Eye (tissue), 1 donor: ENCODE measurements at places on chromosomes 12 and 14.

DNA sequence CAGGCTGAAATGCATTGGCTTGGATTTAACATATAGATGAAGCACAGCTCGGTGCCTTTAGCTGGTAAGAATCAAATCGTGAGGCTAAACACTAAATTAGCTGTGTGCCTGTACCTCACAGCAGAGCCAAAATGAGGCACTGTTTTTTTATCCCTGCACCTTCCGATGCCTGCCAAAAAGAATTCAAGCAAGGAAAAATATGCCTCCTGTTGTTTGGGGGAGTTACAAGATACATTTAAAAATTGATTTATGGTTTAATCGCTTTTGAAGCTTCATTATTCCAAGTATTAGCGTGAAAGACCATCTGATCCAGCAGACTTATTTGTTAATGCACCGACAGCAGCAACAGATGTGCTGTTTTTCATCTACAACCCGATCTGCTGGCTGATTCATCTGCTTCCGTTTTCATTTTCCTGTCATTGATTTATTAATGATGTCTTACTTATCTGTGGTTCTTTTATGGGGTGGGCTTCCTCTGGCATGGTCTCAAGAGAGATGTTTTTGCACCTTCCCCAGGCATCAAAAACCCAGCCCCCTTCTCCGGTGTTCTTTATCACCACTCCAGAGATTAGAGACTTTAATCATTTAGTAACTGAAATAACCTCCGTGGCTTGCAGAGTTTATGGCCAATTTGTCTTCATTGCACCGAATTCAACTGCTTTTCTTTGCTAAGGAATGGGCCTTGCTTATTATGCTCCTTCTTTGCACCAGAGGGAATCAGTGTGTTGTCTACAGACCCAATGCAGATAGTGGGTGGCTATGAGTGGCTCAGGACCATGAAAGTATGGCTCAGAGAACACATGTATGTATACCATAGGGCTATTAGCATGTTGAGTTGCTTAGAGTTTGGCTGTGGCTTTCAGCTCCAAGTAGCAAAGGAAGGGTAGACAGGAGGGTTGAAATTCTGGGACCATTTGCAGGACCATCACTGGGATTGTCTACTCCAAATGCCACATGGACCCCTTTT lies 166.8 kb upstream of the TMEM260 start:
- no peak for DNase-seq

DNA sequence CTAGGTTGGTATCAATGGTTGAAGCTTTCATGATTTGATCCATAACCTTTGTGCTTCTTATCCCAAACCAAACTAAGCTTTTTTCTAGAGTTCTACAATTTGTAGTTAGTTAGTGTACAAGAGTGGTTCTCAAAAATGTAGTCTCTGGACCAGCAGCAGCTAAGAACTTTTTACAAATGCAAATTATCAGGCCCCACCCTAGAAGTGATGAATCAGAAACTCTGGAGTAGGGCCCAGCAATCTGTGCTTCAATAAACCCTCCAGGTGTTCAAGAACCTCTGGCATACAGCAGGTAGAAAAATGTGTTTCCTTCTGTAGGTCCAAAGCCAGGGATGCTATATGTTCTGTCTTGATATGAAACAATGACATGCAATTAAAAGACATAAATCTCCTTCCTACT lies 26.1 kb upstream of the ACTR6 start:
- DNase-seq, result no peak

DNA sequence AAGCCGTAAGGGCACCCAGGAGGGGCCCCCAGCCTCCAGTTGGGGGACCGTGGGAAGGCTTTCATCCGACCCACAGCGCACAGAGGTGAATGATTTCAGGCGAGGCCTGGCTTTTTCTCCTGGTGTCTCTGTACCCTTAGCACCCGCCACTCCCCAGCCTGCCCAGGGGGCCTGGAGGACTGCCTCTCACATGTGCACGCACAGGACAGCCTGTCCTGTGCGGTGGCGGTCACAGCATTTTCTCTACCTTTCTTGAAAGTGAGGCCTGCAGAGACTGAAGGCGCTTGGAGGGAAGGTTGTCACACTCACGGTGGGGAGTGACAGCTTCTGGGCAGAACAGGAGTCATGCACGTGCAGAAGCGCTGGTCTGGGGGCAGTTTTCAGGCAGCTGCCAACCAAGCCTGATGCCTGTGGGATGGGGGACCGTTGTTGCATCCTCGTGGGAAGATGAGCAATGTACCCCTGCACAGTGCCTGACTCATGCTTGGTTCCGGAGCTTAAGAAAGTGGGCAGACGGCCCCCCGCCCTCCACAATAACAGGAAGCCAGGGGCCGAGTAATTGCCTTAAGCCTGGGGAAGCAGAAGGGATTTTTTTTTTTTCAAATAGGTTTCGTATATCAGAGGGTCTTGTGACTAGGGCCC lies 148.1 kb downstream of the TSPAN9 start:
- peak; percentile 55 for DNase-seq

GRCh38 chr12:3148366-3149000 lies 71.3 kb downstream of the TSPAN9 start:
- peak; percentile 52 for DNase-seq

GRCh38 chr12:114221136-114221833 lies 184.7 kb downstream of the TBX5 start:
- no peak for DNase-seq

DNA sequence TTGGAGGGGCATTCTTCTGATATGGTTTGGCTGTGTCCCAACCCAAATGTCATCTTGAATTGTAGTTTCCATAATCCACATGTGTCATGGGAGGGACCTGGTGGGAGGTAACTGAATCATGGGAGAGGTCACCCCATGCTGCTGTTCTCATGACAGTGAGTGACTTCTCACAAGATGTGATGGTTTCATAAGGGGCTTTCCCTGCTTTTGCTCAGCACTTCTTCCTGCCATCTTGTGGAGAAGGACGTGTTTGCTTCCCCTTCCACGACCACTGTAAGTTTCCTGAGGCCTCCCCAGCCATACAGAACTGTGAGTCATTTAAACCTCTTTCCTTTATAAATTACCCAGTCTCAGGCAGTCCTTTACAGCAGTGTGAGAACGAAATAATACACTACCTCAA lies 382.4 kb downstream of the VRK1 start:
- no peak for DNase-seq

DNA sequence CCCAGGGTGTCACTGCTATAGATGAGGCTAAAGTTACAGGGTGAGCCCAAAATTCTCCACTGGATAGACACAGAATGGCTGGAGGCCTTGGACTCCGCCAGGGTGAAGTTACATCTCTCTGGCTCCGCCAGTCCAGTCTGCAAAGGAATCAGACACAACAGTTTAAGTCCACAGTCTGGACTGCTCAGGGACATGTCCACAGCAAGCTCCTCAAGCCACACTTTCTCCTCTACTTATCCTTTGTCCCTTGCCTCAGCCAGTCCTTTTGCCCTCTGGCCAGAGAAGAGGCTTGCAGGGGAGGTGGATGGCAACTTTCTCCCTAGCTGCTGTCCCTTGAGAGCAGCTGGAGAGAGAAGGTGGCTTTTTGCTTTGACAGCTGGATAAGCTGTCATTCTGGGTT lies 28.0 kb downstream of the PTPRB start:
- DNase-seq, result no peak

- DNase-seq, result peak; percentile 10
Measured at GRCh38 chr14:88552876-88553275, 1.9 kb downstream of the PTPN21 start.

- DNase-seq, result no peak
Measured at GRCh38 chr12:6292606-6293005, 17.9 kb upstream of the PLEKHG6 start.

GRCh38 chr14:94157197-94157596 lies 16.9 kb upstream of the PPP4R4 start:
- DNase-seq, result no peak

DNA sequence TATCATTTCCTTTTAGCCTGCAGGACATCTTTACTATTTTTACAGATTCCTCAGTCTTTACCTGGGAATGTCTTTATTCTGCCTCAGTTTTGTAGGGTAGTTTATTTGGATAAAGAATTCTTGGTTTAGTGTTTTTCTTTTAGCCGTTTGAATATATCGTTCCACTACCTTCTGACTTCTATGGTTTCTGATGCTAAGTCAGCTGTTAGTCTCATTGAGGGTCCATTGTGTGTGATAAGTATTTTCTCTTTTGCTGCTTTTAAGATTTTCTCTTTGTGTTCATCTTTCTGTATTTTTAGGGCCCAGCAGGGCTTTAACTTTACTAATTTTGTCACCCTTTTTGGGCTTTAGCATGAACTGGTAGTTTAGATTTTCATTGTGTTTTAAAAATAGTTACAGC lies 113.5 kb downstream of the MNAT1 start:
- no peak for DNase-seq

- DNase-seq, result no peak
Measured at GRCh38 chr14:54354096-54354495, 42.7 kb upstream of the CDKN3 start.

DNA sequence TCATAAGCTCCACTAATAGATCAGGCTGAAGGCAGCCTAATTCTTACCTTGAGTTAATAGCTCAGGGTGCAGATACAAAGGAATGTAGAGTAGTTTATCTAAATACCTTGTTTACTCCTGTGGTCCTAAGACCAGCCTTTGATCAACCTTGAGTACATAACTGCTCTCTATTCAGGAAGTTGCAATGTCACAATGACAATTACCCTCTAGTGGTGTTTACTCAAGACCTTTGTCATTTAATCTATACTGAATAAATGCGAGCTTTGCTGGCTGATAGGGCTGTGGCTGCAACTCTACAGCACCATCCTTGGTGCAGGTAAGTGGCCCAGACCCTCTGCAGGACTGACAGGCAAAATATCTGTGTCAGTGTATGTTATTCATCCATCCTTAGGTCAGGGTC lies 282.7 kb downstream of the ATXN7L3B start:
- DNase-seq, result no peak

DNA sequence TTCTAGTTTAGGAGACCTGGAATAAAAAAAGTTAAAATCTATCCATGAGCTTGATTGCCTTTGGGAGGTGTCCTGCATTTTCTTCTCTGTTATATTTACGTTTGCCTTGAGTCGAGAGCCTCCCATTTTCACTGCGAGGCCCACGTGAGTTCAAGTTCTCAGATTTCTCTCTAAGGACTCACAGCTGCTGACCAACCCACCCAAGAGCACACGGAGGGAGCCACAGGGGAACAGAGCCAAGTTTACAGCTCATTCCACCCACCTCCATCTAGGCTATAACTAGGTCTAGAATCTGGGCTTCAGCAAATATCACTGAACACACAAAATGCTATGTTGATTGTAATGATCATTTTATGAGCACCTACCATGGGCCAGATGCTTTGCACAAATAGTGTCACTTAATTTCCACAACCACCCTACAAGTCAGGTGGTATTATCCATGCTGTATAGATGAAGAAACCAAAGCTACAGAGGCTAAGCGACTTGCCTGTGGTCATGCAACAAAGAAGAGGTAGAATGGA lies 16.7 kb downstream of the ALDH1L2 start:
- no peak for DNase-seq

GRCh38 chr12:56206452-56207166 lies 15.1 kb downstream of the RNF41 start:
- peak; percentile 72 for DNase-seq

DNA sequence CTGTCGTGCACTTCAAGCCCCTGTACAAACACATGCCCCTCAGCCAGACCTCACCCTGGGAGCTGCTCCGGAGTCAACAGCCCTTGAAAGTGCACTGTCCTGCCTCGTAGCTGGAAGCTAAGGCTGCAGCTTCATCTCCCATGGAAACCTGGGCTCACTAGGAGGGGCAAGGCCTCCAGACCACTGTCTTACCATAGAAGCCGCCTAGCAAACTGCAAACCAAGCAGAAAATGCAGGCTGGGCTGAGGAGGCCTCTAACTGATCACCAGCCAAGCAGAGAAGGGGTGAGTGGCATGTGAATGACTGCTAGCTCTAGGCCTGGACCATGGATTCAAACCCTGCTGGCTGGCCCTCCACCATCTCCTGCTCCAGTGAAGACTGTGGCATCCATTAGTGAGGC lies 340.2 kb downstream of the CACNA1C start:
- DNase-seq, result no peak

- no peak for DNase-seq
Measured at GRCh38 chr14:77872152-77872551, 72.2 kb downstream of the ADCK1 start.

DNA sequence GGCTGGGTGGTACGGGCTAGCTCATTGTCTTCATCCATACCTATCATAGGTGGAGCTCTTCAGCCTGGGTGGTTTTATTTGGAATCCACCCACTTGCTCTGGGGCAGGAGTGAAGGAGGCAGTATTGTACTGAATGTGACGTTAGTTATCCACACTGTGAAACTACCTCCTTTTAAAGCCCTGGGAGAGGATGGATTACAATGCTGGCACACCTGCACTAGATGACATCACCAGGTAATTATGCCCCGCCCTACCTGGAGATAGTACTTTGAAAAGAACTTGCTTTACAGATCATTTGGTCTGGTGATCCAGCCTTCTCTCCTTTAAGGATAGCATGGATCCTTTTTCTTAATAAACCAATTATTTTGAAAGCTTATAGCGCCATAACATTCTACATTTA lies 78.0 kb downstream of the B4GALNT3 start:
- no peak for DNase-seq

DNA sequence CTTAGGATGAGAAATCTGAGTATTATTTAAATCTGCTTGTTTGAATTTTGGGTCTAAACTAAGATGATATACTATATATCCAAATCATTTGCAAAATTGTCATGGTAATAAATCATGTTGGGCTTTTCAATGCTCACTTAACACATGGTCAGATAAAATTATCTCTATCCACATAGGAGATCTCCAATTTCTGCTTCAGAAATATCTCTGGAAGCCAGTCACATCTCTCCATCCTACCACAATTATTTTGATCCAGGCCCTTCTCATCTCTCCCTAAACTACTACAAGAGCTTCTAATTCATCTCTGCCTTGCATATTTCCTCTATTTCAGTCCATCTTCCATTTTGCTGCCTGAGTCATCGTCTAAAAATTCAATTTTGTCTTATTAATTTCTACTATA lies 3.8 kb downstream of the DCN start:
- no peak for DNase-seq

- DNase-seq, result no peak
Measured at GRCh38 chr12:95126736-95127135, 53.3 kb upstream of the NR2C1 start.

DNA sequence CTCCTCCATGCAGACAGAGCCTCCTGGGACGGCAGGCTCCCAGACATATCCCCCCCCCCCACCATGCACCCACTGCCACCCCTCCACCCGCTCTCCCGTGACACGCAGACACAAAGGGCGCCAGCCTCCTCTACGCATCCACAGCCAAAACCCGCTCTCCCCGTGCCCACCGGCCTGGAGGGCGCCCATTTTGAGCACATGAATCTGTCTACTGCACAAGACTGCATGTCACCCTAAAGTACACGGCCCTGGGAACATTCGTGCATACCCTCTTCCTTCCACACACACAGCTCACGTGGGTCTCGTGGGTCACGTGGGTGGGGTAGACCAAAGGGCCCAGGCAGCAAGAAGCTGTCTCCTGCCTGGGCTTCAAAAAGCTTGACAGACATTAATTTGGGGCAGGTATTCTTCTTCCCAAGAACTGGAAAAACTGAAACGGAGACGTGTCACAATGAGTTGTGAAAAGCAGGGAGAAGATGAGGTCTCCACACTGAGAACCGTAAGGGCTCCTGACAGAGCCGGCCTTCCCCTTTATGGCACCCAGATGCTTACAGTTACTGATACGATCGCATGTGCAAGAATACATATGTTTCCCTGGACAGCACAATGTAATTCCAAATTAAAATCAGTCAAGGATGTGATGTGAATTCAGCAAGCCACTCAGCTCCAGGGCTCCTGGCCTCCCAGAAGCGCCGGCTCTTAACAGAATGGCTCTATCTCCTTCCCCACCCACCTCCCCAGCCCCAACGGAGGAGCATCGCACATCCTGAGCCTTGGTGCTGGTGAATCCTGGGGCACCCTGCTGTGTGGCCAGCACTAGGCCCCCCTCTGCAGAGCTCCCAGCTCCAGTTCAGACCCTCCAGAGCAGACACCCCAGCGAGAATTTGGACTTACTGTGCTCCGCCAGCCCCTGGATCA lies 1.9 kb downstream of the TGFB3 start:
- DNase-seq, result no peak
